ENCODE measurements at places on chromosomes 3 and 15.
A peak's percentile ranks its signal among the peaks of the same experiment; 100 is the strongest.

DNA sequence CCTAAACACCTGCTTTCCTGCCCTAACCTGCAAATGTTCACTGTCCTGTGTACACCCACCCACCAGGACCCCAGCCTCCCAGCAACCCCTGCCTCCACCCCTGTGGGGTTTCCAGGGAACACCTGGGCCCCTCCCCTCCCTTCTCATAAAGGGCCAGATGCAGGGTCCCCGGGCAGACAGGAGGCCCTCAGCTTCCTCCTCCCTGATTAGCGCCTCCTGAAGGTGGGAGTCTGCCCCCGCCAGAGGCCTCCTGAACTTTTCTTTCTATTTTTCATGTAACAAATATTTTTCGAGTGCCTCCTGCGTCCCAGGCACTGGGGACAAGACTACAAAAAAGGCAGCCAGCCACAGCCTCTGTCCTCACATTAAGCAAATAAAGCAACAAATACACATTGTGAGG lies 135.4 kb upstream of the LINGO1 start:
- no peak for DNase-seq

DNA sequence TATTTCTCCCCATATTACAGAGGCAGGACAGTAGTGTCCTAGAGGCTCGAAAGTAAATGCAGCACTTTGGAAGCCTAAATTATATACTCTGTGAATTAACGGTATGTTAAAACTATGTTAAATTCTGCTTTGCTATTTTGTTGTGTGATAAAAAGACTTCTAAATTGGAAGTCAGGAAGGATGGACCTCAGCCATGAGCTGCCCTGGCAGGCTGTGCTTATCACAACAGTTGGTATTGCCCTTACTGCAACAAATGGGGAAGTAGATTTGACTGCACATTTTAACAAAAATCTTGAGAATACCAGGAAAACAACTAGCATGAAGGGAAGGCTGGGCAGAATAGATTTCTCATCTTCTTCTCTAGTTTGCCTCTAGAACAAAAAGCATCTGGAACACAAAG lies 706.6 kb downstream of the SI start:
- no peak for DNase-seq

GRCh38 chr15:79678032-79678701 lies 218.6 kb downstream of the MTHFS start:
- DNase-seq: no peak

DNA sequence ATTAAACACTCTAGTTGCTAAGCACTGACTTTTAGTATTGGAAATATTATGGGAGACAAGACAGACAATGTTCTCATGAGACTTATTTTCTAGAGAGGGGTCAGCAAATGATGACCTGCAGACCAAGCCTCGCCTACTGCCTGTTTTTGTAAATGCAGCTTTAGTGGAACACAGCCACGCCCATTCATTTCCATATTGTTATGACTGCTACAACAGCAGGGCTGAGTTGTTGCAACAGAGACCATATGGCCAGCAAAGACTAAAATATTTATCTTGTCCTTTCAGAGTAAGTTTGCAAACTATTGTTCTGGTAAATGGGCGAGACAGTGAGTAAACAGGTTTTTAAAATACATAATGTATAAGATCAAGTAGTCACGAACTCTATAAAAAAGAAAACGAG lies 570.2 kb downstream of the NTRK3 start:
- no peak for DNase-seq

GRCh38 chr3:52537726-52538421 lies 1.5 kb downstream of the UQCC5 start:
- no peak for DNase-seq

GRCh38 chr15:52745326-52746161 lies 44.6 kb downstream of the ONECUT1 start:
- DNase-seq: no peak

- DNase-seq: peak; percentile 47
Observed at GRCh38 chr3:77296527-77296926, 256.6 kb downstream of the ROBO2 start.

- DNase-seq: no peak
Observed at GRCh38 chr3:37918627-37919026, 56.9 kb downstream of the CTDSPL start.

DNA sequence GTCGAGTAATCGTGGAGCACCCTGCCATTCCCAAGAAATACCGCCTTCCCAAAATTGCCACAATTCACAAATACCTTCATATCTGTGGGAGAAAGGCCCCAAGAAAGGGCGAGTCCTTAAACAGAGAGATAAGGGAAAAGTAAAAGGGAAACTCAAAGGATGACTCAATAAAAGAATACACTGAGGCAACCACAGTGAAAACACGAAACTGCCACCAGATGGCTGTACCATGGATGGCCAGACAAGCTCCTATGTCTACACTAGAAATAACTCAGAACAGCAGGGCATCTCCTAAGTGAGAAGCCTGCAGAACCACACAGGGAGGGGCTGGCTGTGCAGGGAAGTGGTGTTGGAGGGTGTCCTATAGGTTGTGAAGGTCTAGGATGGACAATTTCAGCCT lies 25.0 kb downstream of the SRGAP3 start:
- DNase-seq: peak; percentile 3
